ENCODE measurements at places on chromosomes 2 and 18. TPM values are rescaled to one million over a fixed set of nuclear protein-coding genes. Genes with fewer than 3 reads are reported as not detected.

The PREB gene
- total RNA-seq = 25.4 TPM

- no peak overlapping the region for H3K27ac ChIP-seq
- H3K36me3 ChIP-seq = no peaks in the 10 kb centered on the region
- no peak overlapping the region for H3K4me3 ChIP-seq
- H3K27me3 ChIP-seq = no peaks in the 10 kb centered on the region
These were observed 44.2 kb upstream of the SLC39A10 start for GRCh38 chr2:195612611-195613495.

- peaks cover 9% of the 10 kb centered on the region for H3K4me1 ChIP-seq
- DNase-seq = peak; percentile 63
- peaks cover 13% of the 10 kb centered on the region for H3K27me3 ChIP-seq
- H3K4me3 ChIP-seq = peak within 1 kb of the TSS; percentile 51
These were observed at the start of gene TMEFF2 for GRCh38 chr2:192194866-192195547. TMEFF2 (minus strand) TSS chr2:192194933; CDS start chr2:192194524, 409 bp downstream.

DNA sequence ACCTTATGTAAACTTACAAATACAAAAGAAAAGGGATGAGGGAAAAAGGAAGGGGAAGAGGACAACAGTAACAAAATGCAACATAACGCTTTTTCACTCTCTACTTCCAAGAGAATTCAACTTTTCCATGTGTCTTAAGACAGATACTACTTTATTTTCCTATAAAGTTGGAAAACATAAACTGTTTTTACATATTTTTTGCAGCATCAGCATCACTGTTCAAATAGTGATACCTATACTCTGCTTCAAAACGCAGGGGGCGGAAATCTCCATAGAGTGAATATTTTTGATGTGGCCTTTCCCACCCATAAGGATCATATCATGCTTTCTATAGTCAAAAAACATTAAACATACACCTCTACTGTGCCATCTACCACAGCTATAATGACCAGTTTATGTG, 77.5 kb downstream of the BAZ2B start:
- H3K36me3 ChIP-seq = no peaks in the 10 kb centered on the region
- H3K27me3 ChIP-seq = no peaks in the 10 kb centered on the region
- no peaks in the 10 kb centered on the region for H3K4me1 ChIP-seq
- no peak overlapping the region for H3K4me3 ChIP-seq
- no peak for DNase-seq
- H3K27ac ChIP-seq = no peak overlapping the region
